ENCODE measurements at places on chromosomes 3 and 15.

GRCh38 chr3:174812172-174812862, 46.8 kb upstream of the NAALADL2 start:
- DNase-seq = no peak

- no peak for DNase-seq
Observed at GRCh38 chr3:51708216-51708845, 1.5 kb downstream of the GRM2 start.

GRCh38 chr15:60626669-60627068, 147.7 kb upstream of the ICE2 start:
- no peak for DNase-seq

GRCh38 chr15:52529341-52529924, 753 bp upstream of the MYO5A start:
- no peak for DNase-seq

DNA sequence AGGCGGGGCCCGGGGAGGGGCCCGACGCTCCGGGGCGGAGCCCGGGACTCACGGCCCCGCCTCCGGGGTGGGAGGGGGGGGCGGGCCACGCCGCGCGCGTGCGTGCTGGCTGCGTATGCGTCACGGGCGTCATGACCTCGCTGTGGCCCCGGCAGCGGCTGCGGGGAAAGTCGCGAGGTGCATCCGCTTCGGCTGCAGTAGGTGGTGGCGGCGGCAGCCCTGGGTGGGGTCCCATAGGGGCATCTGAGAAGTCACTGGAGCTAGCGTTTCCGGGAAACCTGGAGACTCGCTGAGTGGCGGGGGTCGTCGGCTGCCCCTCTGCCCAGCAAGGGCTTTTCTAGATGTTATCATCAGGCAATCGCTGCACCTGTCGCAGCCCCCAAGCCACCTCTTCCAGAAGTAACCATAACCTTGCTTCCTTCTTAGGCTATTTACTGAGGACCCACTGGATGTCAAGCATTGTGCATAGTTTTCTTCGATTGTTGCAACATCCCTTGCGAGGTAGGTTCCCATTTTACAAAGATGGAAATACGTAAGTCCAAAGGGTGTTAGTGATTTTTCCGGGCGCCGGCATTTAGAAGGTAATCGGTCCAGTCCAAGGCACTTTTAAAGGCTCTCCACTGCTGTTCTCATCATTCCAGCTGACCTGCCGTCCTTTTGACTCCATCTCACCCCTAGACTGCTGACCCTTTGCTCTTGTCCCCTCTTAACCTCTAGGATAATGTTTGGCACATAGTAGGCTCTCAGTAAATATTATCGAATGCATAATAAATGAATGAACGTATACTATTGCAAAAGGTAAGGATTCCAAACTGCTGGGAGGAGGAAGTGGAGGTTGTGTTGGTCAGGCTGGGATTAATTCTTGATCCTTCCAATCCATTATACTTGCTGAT, at the start of gene GDPGP1:
TSS of gene GDPGP1 (plus strand) at position 114 of the 893 bp plus-strand sequence. CDS start 6,700 bp downstream, outside the sequence.
- no peak for DNase-seq

DNA sequence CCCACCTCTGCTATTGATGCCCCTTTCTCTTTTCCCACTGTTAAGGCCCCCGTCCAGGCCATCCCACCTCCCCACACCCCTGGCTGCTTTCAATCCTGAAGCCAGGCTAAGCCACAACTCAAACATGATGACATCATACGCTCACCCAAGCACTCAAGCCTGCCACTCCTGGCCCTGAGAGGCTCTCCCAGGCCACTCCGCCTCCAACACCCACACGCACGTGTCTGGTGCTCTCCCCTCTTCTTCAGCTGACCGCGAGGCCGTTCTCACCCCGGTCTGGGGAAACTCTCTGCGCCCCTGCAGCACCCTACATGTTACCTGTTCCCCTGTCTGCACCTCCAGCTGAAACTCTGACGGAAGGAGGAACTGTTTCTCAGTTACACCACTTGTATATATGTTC, 6.2 kb downstream of the ZXDC start:
- no peak for DNase-seq

- DNase-seq = no peak
Observed at GRCh38 chr3:72756900-72757299, 91.3 kb downstream of the SHQ1 start.

GRCh38 chr15:31372635-31373091, 46.0 kb downstream of the KLF13 start:
- no peak for DNase-seq

DNA sequence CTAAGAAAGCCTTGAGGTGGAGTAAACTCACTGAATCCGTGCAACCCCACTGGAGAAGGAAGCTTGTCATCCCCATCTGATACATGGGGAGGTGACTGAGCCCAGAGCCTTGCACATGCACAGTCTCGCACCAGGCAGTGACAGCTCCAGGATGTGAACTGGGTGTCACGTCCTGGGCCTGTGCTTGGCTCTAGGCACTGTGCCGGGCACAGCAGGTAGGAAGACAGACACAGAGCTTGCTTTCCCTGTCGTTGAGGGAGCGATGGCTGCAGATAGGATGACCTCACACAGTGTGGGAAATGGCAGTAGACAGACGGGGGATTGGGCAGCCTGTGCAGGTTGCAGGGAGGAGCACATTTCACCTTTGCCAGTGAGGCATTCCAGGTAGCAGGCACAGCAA, 12.2 kb upstream of the ATP2B2 start:
- no peak for DNase-seq

DNA sequence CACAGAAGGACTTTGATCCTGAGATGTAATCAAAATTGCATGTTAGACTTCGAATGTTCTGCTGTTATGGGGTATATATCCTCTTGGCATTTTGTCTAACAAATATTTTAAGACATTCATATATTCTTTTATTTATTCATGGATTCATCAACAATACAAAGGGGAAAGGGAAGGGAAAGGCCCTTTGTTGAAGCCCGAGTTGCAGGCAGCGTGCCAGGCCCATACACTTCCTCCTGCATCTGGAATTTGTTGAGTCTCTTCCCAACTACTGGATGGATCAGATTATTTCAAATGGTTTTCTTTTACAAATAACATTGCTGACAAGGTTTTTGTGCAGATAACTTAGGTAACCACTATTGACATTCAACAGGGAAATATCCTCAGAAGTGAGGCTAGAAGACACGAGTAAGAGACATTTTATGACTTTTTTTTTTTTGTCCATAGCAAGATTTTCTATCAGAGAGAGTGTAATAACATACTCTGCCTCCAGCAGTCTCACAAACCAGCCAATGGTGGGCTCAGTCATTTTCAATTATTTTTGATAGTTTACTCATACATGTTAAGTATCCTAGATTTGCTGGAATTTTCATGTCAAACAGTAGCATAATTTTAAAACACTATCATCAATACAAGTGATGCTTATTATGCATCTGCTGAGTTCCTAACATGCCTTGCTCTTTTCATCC, 94.3 kb downstream of the RPL39L start:
- DNase-seq = no peak

DNA sequence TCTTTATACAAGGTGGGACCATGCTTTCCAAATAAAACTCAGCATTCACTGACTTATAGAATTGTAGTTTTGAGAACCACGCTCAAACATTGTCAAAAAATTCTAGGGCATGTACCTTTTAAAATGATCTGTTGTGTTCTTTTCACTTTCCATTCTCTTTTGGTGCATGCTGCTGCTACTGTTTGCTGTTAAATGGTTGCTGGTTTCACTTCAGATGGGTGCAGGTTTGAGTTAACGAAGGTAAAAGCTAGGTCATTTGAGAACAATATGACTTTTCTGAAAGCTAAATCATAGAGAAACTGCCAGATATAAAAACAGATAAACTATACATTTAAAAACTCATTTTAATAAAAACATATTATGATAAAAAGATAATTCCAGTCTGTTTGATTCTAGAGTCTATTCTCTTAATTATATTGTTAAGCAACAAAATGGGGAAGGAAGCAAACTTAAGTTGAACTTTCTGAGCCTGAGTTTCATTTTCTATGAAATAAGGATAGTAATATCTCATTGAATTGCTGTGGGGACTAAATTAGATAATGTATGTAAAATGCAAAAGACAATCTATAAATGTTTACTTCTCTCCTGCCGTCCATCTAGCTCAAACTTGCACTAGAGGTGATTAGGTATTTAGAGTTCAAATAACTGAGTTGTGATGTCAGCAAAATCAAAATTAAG, 82.4 kb downstream of the OXSM start:
- DNase-seq = no peak

- no peak for DNase-seq
Observed at GRCh38 chr15:67914537-67915460, 75.0 kb upstream of the RNU6-1 start.

DNA sequence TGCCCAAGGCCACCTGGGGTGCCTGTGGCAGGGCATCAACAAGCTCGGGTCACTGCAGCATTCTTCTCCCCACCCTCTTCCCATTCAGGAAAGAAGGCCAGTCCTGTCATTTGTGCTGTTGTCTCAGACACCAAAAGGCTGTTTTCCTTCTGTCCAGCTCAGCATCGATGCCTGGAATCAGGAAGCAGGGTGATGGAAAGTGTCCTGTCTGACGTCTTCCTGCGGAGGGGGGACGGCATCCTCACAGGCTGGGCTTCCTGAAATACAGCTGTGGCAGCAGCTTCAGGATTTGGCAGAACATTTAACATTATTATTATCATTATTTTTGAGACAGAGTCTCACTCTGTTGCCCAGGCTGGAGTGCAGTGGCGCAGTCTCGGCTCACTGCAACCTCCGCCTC, 33.0 kb upstream of the ANKDD1A start:
- no peak for DNase-seq

- no peak for DNase-seq
Observed at GRCh38 chr3:103919327-103919726, 1447.4 kb upstream of the ALCAM start.

DNA sequence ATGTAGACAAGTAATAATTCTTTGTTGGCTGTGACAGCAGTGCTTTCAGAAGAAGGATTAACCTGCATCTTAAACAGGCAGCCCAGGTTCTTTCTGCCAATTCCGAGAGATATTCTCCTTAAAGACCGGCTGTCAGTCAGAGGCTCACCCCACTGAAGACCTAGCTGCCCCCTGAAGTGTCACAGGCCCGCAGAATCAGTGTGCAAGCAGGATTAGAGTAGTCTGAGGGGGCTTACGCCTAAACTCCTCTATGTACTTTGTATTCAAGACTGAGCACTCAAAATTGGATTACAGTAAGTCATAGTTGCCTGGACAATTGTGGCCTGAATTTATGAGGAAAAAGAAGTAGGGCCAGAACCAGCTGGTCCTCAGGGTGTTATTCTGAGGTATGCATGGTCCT, 342.9 kb downstream of the CLSTN2 start:
- DNase-seq = no peak

GRCh38 chr15:71691458-71692417, 118.6 kb upstream of the NR2E3 start:
- no peak for DNase-seq

DNA sequence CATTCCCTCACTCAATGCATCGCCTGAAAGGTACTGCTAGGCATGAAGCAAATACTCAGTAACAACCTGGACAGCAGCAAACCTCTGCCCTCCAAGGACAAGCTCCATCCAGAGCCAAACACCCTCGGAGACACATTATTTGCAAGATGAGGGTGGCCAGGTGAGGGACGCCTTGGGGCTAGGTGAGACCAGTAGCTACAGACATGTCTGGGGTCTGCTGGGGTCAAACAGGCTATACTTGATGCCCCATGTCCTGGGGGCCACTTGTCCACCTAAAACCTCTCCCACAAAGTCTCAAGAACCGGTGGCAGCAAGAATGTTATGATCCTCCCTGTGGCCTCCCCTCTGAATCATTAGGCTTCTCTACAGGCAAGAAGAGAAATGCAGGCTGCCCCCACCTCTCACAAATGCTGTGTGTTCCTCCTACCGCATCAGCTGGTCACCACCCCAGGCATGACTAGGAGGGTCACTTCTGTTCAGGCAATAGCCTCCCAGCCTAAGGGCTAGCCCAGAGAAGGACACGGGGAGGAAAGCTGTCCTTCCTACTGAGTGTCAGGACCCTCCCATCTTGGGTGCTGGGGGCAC, 54.3 kb downstream of the TBC1D2B start:
- DNase-seq = no peak

GRCh38 chr3:48338635-48339034, 5.2 kb upstream of the SPINK8 start:
- no peak for DNase-seq

GRCh38 chr3:38707730-38708129, 58.2 kb upstream of the SCN5A start:
- no peak for DNase-seq

GRCh38 chr3:60992395-60992794, 258.9 kb downstream of the FHIT start:
- no peak for DNase-seq

DNA sequence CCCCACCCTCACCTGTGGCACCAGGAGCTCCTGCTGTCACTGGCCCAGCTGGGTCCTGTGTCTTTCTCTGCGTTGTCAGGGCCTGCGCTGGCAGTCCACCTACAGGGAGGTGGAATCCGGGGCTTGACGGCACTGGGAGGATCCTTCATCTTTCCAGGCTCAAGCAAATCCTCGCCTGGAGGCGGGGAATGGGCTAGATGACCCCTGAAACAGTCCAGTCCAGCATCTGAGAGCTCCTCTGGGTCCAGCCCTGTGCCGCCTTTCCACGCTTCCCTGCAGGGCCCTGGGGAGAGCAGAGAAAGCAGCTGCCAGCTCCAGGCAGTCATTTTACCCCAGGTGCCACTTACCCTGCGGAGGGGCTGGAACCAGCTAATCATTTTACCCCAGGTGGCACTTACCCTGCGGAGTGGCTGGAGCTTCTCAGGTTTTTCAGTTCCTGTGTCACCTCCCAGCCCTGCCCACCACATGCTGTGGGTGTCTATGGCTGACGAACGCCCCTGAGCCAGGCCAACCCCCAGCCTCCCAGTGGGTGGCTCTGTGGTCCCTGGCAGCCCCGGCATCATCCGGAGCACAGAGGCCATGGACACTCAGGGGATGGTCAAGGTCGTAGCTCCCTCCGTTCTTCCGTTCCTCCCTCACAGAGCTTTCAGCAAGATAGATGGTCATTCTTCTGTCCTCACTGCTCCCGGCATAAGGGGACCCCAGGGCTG, 17.9 kb upstream of the ADIPOQ start:
- no peak for DNase-seq

DNA sequence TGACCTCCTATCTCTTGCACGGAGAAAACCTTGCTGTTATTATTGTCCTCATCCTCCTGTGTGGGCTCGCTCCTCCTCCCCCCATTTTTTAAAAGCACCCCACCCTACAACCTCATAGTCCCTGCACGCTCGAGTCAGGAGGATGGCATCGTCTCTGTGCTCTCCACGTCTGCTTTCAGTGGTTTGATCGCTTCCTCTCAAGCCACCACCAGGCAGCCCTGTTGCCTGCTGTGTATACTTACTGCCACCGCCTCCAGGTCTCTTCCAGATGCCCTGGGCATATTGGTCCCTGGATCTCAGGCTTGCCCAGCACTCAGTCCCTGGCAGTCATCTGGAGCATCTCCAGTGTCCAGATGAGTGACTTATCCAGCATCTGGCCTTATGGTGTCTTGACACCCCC, 42.1 kb upstream of the GCNT3 start:
- DNase-seq = no peak

GRCh38 chr15:65414841-65415621, 7.7 kb downstream of the IGDCC4 start:
- no peak for DNase-seq

GRCh38 chr3:172201136-172201869, 161.9 kb downstream of the FNDC3B start:
- DNase-seq = no peak
